Activated naive CD4-positive, alpha-beta T cell treated with anti-CD3 and anti-CD28 coated beads for 36 hours (primary cell): ENCODE measurements at places on chromosomes 13 and 19. TPM values are rescaled to one million over a fixed set of nuclear protein-coding genes. Genes with fewer than 3 reads are reported as not detected.

GRCh38 chr13:107845911-107846310 lies 369.4 kb downstream of the LIG4 start:
- DNase-seq = no peak

DNA sequence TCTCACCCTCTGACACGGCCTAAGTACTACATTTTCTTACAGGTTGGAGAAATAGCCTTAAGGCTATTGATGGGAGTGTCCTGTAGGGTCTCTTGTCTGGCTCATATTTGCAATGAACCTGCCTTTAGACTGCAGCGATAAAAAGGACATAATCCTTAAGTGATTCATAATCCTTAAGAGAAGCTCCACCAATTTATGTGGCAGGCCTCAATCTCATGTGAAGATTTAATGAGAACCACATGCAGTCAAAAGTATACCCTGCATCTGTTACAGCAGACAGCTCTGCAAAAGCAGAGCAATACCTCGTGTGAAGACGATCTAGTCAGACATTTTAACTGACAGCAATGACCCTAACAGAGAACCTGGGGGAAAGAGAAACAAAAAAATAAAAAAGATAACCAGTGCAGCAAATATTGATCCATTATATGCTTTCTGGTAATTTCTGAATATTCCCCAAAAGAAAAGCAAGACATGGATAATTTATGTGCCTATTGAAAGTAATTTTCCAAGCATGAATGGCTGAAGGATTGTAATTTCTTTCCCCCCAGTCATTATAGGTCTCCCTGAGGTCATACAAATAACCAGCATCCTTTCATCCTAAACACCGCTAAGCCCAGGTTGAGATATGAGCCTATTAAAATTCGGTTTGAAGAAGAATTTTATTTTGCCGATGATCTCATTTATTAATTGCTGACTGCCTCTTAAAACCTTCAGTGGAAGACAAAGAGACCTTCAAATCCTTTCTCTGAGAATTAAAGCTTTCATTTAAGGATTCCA lies 321.8 kb upstream of the NBEA start:
- DNase-seq = no peak

Gene QPCTL
- 12.0 TPM for total RNA-seq

Gene PODNL1
- not detected for total RNA-seq

Gene EPSTI1
- total RNA-seq = 17.4 TPM
